Aorta (tissue), 5 donors: ENCODE measurements at places on chromosomes 2 and 18. TPM values are rescaled to one million over a fixed set of nuclear protein-coding genes. Genes with fewer than 3 reads are reported as not detected.

GRCh38 chr18:74248189-74248588 is 43.6 kb downstream of the CYB5A start:
- DNase-seq = no peak

- no peak for DNase-seq
These were observed 432.4 kb upstream of the MYT1L start for GRCh38 chr2:2763351-2764000.

DNA sequence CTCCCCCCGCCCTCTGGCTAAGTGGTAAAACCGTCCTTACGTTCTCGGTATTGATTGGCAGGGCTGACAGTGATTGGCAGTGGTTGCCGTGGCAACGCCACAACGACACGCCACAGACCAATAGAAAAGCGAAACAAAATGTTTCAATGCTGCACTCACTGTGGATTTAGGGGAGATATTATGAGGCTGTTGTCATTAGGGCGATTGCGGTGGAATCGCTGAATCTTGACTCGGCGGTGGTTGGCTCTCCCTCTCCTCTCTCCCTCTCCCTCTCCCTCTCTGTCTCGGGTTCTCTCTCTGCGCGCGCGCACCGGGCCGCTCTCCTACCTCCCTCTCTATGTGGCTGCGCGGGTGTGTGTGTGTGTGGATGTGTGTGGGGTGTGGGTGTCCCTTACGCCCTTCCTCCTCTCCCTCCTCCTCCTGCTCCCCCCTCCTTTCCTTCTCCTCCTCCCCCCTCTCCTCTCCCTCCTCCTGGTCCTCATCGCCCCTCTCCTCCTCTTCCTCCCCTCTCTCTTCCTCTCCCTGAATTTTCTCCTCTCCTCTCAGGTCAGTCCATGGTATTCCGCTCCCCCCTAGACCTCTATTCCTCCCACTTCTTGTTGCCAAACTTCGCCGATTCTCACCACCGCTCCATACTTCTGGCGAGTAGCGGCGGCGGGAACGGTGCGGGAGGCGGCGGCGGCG is at the start of gene SIX3:
SIX3 (plus strand) TSS at position 152 of the 684 bp plus-strand sequence; CDS start at position 555, 403 bp downstream.
- DNase-seq = no peak

DNA sequence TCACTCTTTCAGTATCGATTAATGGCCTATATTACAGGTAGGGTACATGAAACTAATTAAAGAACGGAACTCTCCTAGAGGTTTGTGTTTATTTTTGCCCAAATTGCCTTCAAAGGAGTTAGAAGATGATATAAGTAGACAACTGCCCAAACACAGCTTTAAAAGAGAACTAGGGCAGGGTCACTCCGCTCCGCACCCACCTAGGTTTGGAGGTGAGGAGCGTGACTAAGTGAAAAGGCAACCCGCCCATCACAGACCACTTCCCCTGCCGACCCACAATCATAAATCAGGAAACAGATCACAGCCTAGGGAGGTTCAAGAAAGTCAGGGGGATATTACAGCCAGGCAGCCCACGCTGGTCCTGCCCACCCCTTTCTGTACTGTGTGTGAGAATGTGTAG is 166.7 kb downstream of the C1D start:
- DNase-seq = no peak

GRCh38 chr2:230441227-230441897 is 25.4 kb downstream of the SP100 start:
- no peak for DNase-seq

GRCh38 chr2:180934911-180935310 is 45.5 kb upstream of the UBE2E3 start:
- no peak for DNase-seq

DNA sequence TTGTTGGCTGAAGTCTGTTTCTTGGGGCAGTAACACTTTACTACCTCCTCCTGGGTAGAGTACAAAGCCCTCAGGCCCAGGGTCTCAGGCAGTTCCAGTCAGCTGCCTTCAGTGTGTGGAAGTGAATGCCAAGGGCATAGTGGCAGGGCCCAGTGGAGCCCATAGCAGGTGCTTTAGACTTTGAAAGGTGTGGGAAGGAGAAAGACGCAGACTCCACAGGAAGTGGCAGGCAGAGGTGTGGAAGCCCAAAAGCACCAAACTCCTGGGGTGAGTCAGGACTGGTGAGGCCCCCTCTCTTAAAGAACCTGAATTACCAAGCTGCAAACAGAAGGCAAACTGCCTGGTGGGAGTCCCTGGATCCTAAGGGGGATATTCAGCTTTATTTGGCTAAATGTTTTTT is 45.3 kb downstream of the ADAM23 start:
- no peak for DNase-seq

DNA sequence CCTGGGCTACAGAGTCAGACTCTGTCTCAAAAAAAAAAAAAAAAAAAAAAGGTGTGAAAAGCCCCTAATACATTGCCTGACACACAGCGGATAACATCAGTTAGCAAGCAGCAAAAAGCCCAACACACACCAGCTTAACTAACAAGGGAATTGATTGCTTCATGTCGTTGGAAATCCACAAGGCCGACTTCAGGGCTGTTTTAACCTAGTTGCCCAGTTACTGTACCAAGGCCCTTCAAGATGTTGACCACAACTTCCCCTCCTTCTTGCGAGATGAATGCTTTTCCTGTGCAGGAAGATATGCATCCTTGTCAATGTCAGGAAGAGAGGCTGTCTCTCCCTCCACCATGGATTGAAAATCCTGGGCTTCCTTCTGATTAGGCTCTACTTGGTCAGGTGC is 202.9 kb downstream of the MIB1 start:
- no peak for DNase-seq

- no peak for DNase-seq
These were observed 38.5 kb upstream of the RMP24 start for GRCh38 chr18:35933982-35934381.

- DNase-seq = no peak
These were observed 93.4 kb downstream of the IKZF2 start for GRCh38 chr2:213057977-213058376.

- DNase-seq = no peak
These were observed 137.2 kb upstream of the KCTD1 start for GRCh38 chr18:26685438-26686157.

DNA sequence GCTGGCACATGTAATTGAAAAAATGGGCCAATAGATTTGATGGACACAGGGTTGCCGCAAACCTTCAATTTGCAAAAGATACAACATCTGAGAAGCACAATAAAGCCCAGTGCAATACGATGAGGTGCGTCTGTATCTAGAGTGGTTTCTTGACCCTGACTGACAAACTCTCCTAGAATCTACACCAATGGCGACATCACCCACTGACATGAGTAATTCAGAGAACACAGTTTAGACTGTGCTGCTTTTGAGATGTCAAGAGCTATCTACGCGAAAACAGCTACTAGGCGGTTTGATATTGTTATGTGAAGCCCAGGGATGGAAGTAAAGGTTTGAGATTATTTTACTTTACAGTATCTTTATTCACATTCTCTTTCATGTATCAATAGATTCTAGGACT is 104.9 kb downstream of the EIPR1 start:
- no peak for DNase-seq

GRCh38 chr2:235570256-235570655 is 76.4 kb downstream of the AGAP1 start:
- no peak for DNase-seq

The BUB1 gene
- total RNA-seq = 2.5 TPM

The FOXD4L1 gene
- total RNA-seq = 0.27 TPM

The ANO7 gene
- total RNA-seq = 5.4 TPM

The CAD gene
- 29.7 TPM for total RNA-seq

The DES gene
- total RNA-seq = 314 TPM

The KIF1A gene
- total RNA-seq = 0.78 TPM
